AG04450 (cell line): ENCODE measurements at places on chromosomes 16 and 17.
A peak's percentile ranks its signal among the peaks of the same experiment; 100 is the strongest.

GRCh38 chr16:30472328-30472942 lies at the start of gene ITGAL:
Gene ITGAL, plus strand, starts transcription at chr16:30472742. Its CDS starts 96 bp downstream, at chr16:30472838.
- no peak for DNase-seq

DNA sequence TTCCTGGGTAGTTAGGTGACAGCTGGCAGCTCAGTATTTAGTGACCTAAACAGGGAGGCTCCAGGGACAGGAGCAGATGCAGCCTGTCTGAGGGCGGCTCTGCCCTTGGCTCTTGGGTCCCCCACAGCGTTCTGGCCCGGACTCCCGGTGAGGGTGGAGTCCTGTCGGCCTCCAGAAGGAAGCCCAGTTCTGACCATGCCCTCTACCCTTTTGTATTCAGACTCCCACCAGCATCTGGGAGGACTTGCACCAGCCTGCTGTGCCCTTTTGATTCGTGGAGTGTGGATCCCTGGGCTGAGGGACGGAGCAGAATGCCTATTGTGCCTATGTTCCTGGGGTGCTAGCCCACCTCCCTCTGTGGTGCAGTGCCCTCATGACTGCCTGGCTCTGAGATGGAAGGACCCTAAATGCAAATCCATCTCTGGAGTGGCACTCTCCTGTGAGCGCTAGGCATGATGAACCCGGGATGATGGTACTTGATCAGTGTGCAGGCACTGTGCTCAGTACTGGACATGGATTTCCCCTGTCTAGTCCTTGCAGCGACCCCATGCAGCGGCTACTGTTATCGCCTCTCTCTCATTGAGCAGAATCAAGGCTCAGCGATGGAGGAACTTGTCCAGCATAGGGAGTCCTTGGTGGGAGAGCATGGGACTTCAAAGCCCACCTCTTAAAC lies 123.1 kb downstream of the SNX29 start:
- DNase-seq: no peak

DNA sequence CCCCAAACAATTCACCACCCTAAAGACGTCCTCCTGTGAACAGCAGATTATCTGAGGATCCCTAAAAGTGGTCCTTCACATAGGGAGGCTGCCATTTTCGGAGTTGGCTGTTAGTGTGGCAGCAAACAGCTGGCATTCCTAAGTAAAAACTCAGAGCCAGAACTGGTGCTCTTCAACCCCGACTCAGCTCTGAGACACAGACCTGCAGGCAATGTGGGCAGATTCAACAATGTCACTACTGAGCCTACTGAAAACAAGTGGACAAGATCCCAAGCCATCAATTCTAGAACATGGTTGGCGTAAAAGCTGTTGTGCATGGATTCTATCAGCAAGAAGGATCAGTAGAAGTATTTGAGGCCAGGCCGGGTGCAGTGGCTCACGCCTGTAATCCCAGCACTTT lies 247.2 kb downstream of the NTN1 start:
- DNase-seq: no peak

GRCh38 chr16:73172241-73172972 lies 124.5 kb upstream of the ZFHX3 start:
- peak; percentile 67 for DNase-seq

DNA sequence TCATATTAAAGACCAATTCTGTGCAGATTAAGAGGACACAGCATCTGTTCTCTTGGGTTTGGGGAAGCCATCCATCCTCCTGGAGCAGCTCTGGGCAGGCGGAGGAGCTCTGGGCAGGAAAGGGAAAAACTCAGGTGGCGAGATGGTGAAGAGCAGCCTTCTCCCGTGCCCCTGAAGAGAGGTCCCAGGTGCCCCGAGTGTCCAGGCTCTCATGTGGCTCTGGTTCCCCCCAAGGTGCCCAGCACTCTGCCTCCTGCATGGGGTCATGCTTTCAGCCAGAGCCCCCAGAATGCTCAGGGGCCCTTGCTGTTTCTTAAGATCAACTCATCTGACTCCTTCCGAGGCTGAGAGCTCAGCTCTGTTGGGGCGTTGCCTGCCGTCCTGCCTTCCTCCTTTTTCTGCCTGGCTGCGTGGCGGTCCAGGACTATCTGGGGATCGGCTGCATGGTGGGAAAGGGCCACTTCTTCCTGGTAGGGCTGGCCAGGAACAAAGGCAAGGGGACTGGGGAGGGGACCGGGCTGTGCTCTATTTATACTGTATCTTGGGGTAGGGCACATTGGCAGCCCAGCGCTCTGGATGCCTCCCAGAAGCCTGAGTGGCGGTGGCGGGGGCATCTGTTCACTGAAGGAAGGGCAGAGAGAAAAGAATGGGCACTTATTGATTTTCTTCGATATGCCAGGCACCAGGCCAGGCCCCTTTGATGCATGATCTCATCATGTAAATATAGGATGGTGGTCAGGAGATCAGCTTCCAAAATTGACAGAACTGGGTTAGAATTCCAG lies 103.2 kb upstream of the SDK2 start:
- no peak for DNase-seq

DNA sequence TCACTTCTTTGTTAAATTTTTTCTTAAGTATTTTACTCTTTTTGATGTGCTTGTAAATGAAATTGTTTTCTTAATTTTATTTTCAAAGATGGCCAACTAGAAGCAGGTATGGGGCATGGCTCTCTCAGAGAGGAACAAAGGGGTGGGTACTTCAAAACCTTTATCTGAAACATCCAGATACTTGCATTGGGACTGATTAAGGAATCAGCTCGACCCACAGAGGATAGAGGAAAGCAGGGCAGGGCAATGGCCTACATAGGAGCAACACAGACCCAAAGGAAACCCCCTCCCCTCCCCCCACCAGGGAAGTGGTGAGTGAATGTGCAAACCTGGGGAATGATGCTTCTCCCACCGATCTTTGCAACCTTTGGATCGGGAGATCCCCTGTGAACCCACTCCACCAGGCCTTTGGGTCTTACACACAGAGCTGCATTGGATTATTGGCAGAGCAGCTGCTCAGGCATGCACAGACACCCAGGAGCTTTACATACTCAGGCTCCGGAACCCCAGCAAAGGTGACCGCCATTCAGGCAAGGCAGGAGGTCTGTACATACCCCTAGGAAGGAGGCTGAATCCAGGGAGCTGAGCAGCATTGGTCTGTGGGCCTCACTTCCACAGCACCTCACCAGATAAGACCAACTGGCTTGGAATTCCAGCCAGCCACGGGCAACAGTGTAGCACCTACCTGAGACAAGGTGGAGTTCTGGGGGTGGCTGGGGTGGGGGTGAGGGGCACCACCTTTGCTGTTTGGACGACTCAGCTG lies 3.0 kb upstream of the CCR7 start:
- no peak for DNase-seq

DNA sequence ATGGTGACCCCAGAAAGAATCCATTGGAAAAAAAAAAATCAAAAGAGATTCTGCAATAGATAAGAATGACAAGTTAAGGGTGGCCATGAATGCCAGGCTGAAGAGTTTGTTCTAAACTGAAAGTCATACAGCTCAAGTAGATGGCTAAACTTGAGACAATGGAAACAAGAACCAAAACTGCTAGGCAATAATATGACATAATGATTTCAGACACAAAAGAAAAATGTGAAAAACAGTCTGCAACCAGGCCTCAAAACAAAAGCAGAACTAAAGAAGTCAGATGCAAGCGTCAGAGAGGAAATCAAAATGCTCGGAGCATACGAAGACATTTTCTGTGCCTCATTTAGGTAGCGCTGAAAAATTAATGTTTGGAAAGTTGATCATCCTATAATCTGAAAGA lies 54.4 kb upstream of the YPEL2 start:
- DNase-seq: no peak

DNA sequence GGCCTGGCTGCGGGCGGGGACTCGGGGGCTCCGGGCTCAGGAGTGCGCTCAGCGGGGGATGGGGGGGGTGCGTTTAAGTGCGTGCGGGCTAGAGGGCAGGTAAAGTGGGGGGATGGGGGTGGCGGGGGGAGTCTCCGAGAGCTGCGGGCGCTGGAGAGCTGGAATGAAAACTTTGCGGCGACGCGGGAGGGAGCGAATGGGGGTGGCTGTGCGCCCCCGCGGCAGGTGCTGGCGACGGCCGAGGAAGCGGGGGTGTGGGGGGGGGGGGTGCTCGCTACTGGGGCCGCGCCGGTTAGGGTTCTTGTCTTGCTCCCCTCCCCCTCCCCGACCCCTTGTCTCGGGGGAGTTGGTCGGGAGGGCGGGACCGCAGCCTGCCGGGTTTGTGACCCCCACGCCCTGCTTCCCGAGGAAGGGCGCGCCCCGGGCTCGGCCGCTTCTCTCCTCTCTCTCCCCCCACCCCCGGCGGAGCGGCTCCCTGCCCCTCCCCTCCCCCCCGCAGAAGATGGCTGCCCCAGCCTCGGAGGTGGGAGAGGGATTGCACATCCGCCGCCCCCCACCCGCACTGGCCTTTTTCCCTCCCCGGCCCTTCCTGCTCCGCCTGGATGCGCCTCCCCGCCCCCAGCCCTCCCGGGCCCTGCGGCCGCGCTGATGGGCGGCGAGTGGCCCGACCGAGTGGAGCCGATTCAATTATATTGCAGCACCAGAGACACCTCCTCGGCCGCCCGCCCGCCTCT lies 649 bp downstream of the GSE1 start:
- no peak for DNase-seq

GRCh38 chr16:1914084-1914608 lies 4.1 kb downstream of the HS3ST6 start:
- DNase-seq: no peak

GRCh38 chr16:78474762-78475161 lies 375.3 kb downstream of the WWOX start:
- no peak for DNase-seq

GRCh38 chr17:55163408-55163807 lies 101.4 kb upstream of the HLF start:
- DNase-seq: no peak

DNA sequence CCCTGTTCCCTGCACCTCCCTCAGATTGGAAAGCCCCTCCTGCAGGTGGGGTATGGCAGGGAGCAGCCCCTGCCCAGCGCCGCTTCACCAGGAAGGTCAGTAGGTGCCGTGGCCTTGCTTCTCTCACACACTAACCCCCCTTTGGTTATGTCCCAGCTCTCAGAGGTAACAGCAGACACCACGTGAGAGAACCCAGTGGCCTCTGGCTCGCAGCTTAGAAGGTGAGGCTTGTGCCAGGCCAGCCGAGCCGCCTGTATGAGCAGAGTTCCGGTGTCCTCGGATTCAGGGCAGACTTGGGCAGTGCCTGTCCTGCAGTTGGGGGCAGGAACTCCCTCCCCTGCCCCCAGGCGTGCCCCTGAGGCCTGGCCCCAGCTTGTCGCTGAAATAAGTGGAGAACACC lies 47.1 kb downstream of the PRMT7 start:
- DNase-seq: no peak

DNA sequence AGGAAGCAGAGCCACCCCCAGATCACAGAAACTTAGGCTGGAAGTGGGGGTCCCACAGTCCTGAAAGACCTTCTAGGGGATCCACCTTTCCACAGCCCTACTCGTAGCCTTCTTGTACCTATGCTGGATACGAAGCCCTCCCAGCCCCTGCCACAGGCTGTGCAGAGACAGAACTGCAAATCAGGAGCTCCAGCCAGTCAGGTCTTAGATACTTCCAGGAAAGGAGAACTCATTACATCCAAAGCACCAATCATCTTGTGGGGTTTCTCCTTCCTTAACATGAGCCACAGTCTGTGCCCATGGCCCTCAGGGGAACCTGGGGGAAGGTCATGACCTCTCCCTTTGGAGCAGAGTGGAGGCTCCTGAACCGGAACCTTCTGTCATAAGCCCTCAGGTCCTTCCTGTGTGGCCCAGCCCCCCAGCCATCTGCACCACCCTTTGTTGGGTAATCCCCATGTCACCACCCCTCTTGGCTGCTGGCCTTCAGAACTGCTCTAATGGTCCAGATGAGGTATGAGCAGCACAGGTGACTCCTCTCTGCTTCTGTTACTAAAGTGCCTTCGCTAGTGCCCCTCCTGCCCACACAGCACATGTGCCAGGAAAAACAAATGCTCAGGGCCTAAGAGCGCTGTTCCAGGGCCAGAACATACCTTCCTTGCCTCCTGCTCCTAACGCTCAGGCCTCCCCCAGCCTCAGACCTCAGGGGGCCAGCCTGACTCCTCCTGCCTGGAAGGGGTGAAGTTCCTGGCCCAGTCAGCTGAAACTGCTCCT lies 14.6 kb downstream of the SRCIN1 start:
- DNase-seq: no peak

GRCh38 chr17:48608494-48608834 lies 2.4 kb downstream of the HOXB7 start:
- DNase-seq: no peak

- DNase-seq: no peak
Observed at GRCh38 chr17:81397314-81398175, 2.3 kb downstream of the BAHCC1 start.

GRCh38 chr16:21708533-21709115 lies 44.9 kb downstream of the OTOA start:
- peak; percentile 13 for DNase-seq

DNA sequence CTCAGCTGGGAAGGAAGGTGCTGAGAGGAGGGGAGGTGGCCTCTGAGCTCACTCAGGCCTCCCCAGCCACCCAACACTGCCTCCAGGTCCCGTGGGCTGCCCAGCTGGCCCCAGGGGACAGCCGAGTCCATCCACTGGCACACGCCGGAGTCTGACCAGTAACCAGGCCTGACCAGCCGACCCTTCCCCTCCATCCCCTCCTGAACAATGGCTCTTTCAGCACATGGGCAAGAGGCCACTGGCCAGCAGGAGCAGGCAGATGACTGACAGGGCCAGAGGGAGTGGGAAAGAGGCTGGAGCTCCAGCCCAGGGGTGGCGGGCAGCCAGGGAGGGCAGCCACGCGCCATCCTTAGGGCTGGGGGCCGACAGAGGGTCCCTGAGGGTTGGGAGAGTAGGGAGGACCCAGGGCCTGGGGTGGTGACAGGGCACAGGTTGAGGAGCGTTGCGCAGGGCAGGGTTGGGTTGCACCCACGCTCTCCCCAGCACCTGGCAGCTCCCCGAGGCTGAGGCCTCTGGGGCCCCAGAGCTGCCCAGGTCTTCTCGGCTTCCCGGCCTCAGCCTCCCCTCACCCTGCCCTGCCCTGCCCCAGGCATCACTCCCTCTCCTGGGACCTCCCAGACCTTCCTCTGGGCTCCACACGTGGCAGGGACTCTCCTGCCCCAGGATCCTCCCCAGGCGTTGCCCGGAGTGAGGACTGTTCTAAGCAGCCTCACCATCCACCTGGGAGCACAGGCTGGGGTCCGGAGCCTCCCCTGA lies 20.2 kb upstream of the SLC38A10 start:
- DNase-seq: no peak

- no peak for DNase-seq
Observed at GRCh38 chr16:71528863-71529262, 2.6 kb downstream of the CHST4 start.

- no peak for DNase-seq
Observed at GRCh38 chr16:67645397-67646121, 615 bp downstream of the CARMIL2 start.

- peak; percentile 55 for DNase-seq
Observed at GRCh38 chr17:42312285-42313130, 24.2 kb downstream of the STAT5A start.

DNA sequence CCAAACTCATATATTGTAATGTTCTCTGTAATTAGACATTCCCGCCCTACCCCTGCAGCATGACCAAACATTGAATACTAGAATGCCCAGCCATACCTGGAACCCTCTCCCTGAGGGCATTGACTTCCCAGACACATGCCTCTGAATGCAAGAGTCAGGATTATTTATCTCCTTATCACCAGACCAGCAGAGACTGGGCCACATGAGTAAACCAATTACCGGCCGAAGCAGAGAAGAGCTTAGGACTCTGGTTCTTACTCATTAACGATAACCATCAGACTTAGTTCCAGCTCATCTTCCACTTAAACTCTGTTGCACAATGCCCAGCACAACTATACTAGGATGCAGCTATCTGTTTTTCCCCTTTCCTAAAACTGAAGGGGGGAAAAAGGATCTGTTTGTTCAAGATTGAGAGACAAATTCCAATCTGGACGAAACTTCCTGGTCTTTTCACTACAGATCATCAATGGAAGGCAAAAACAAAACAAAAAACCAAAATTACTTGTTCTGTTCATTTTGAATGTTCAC lies 88.2 kb upstream of the CORO6 start:
- no peak for DNase-seq
